ENCODE measurements at places on chromosomes 12 and 14.

DNA sequence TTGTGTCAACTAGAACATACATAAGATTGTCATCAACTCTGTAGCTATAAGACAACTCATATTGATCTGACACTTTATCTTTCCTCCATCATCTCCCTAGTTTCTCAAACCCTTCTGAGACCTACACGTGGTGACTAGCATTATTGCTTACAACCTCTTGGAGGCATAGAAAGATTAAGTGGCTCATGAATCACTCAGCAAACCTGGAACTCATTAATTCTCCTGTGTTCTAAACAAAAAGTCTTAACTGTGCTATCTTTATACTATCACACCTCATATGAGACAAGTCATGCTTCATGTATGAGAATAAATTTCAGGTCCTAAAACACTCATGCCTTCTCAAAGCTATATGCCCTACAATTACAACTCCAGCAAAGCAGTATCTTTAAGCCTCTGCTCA lies 408.6 kb upstream of the SYT1 start:
- DNase-seq: no peak

DNA sequence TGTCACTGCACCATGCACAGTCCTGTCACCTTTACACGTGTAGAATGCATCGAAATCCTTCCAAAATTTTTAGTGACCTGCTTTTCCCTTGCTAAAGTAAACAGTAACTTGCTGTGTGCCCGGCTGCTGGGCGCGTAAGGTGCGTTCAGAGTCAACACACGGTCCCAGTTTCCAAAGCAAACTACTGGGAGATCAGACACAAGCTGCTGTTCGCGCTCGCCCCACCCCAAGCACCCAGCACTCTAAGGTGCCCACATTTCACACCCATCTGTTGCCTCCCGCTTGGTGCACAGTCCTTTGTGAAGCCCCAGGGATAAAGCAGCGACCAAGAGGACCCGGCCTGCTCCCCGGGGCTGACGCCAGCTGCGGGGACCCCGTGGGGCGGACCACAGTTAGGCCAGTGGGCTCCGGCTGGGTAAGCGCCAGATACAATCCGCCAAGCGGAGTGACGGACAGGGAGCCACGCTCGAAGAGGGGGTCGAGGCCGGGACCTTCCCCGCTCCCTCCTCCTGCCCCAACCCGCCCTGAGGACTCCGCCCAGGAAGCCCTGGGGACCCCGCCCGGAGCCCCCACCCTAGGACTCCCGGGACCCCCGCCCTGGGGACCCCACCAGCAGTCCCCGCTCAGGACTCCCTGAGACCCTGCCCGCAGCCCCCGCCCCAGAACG lies 633 bp downstream of the STX2 start:
- DNase-seq: no peak

GRCh38 chr12:4962539-4963486 lies 53.1 kb downstream of the KCNA1 start:
- DNase-seq: no peak

- DNase-seq: no peak
Measured at GRCh38 chr12:13950502-13950901, 30.9 kb downstream of the GRIN2B start.

GRCh38 chr12:80472911-80473500 lies 29.0 kb downstream of the PTPRQ start:
- DNase-seq: no peak

DNA sequence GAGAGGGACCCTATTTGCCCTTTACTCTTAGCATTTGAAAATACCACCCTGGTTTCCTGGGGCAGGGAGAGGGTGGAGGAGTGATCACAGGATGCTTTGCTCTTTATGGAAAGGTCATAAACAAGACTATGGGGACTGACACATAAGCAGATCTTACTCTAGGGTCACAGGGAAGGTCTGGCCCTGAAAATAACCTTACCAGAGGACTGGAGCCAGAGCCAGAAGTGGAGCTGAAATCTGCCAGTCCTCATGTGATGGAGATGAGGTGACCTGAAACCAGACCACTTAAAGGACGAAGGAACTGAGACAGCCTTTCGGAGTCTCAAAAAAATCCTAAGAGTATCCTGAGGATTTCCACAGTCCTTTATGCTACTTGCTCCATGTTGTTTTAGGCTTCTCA lies 12.4 kb downstream of the PFKM start:
- no peak for DNase-seq

DNA sequence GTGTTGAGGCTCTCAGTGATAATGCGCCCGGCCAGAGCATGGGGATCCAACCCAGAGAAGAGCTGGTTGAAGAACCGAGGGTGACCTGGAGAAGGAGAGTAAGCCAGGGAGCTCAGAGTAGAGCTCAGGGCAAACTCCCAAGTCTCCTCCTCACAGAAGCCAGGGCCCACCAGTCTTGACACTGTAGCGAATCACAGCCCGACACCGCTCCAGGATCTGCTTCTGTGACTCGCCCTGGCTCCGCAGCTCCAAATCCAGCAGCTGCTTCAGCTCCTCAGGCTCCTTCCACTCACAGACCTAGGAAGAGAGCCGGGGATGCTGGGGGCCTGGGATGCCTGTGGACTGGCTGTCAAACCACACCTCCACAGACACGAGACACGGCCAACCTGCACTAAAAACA lies 8.2 kb upstream of the ZNF740 start:
- no peak for DNase-seq

DNA sequence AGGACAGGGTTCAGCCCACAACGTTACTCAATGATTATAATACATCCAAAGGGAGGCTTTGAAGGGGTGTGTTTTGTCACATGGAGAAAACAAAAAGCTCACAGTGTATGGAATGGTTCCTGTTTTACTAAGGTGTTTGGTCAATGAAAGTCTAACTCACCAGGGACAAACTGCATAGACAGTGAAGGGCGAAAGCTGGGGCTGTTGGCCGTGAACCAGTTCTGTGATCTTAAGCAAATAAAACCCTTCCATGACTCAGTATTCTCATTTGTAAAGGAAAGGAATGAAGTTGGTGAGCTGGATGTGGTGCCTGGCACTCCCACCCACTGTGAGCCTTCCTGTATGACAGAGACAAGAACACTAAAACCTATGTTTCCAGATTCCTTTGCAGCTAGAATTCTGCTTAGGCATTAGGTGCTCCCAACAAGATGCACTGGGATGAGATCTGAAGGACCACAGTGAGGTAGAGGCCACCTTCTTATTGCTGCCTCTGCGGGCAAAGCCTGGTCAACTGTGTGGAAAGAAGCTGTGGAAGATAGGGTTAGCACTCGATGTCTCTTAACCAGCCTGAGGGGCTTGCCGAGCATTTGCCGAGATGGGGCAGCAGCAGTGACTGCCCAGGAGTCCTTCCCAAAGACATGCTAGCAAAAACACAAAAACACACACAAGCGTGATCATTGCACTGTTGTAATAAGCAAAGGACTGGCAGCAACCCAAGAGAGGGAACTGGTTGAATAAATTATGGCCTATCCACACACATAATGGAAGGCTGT lies 48.5 kb downstream of the VCPKMT start:
- DNase-seq: no peak
